ENCODE measurements at places on chromosomes 6 and 20. TPM values are rescaled to one million over a fixed set of nuclear protein-coding genes. Genes with fewer than 3 reads are reported as not detected.

The SCP2D1 gene
- not detected for total RNA-seq

The SERPINB6 gene
- total RNA-seq, result 141 TPM

The IP6K3 gene
- total RNA-seq, result 0.15 TPM

The CST1 gene
- total RNA-seq, result 1.4 TPM

The MACROD2 gene
- 0.90 TPM for total RNA-seq

The CUL9 gene
- total RNA-seq, result 10.4 TPM

The CPXM1 gene
- total RNA-seq, result not detected

The STX11 gene
- 2.3 TPM for total RNA-seq

The CCN2 gene
- total RNA-seq, result 39.7 TPM

Measured in A549 treated with DMSO at 1 μM for 4 hours (cell line).